Esophagus mucosa (tissue), 1 donor: ENCODE measurements at places on chromosomes 16 and 17. TPM values are rescaled to one million over a fixed set of nuclear protein-coding genes. Genes with fewer than 3 reads are reported as not detected.

HOXB6 gene
- total RNA-seq, result 0.28 TPM

LRRC75A gene
- 0.08 TPM for total RNA-seq

ABCC6 gene
- 0.08 TPM for total RNA-seq

GLP2R gene
- total RNA-seq, result not detected

PRR35 gene
- total RNA-seq, result not detected

HOXB7 gene
- total RNA-seq, result 2.1 TPM

HSF5 gene
- total RNA-seq, result not detected

PRSS8 gene
- 59.3 TPM for total RNA-seq

TRPV3 gene
- total RNA-seq, result 1.3 TPM

NTN1 gene
- 9.1 TPM for total RNA-seq

KRTAP4-3 gene
- not detected for total RNA-seq

SLC38A8 gene
- total RNA-seq, result not detected

FLII gene
- total RNA-seq, result 210 TPM

MARCHF10 gene
- not detected for total RNA-seq

GNG13 gene
- not detected for total RNA-seq

NGFR gene
- 6.5 TPM for total RNA-seq

SCN4A gene
- total RNA-seq, result 0.12 TPM

BCL6B gene
- total RNA-seq, result 3.7 TPM

SNN gene
- 19.1 TPM for total RNA-seq

HOXB9 gene
- total RNA-seq, result not detected

OTOP3 gene
- total RNA-seq, result 14.7 TPM

ZFHX3 gene
- 3.9 TPM for total RNA-seq

KRTAP2-3 gene
- total RNA-seq, result not detected

TMEM220 gene
- 4.0 TPM for total RNA-seq

TUBB3 gene
- 22.0 TPM for total RNA-seq

GFOD2 gene
- total RNA-seq, result 25.4 TPM

BIRC5 gene
- 28.5 TPM for total RNA-seq

TERB1 gene
- total RNA-seq, result 0.08 TPM

TBC1D3H gene
- total RNA-seq, result not detected

CA5A gene
- total RNA-seq, result not detected

CPNE7 gene
- total RNA-seq, result 1.0 TPM

ATP2C2 gene
- 6.9 TPM for total RNA-seq
